ENCODE measurements at places on chromosomes 6 and 20.
A peak's percentile ranks its signal among the peaks of the same experiment; 100 is the strongest.

DNA sequence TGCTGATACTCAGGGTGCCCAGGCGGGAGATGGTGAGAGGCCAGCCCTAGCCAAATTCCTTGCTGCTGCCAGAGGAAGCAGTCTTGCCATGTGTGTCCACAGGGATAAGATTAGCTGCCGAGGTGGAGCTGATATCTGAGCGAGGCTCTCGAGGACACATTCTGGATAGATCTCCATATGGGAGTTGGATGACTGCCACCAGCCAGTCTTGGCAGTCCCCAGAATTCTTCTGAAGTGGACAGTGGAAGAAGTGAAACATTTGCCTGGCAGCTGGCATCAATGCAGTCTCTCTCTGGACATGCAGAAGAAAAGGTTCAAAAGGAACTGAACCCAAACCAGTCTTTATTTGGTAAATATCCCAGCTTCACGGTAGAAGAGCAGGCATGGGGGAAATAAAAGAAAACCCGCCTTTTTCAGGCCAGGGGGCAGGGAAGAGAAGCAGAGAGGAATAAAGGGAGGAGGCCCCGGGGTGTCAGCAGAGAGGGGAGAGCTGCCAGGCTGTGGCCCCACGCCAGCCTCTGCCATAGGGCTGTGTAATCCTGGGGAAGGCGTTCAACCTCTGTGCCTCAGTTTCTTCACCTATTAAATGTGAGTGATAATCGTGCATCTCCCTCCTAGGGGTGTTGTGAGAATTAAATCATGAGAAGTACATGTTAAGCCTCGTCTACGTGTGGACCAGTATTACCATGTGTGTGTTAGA, 3.7 kb upstream of the FUCA2 start:
- no peak for DNase-seq

GRCh38 chr6:147421903-147422302, 86.6 kb upstream of the SAMD5 start:
- no peak for DNase-seq

DNA sequence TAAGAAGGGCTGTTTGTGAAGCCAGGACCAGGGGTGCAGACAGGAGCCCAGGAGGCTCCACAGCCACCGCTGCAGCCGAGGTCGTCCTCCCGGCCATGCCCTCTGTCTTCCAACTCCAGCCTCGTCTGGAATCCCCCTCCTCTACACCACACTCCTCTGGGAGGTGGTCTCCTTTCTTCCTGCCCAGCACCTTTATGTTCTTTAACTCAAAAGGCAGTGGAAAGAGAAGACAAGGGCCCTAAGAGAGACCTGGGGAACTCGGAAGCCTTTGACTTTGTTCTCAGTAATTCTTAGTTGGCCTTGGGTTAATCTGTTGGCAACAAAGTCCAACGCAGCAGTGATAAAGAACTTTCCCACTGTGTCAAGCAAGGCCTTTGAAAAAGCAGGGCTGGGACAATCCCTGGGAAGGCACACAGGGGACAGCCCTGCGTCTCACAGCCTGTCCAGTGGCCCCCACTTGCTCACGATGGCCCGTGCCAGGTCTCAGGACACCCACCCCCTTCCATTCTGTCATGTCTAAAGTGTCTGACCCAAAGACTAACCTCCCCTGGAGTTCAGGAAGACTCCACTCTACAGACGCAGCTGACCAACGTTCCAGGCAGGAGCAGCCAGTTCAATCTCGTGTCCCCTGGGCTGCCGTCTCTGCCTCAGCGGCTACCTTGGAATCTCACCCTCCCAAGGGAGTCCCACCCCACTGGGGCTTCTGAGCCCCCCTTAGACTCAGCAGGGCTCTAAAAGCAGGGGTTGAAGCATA, 42.8 kb upstream of the FAM50B start:
- no peak for DNase-seq

- no peak for DNase-seq
Observed at GRCh38 chr20:53072923-53073579, 100.9 kb downstream of the TSHZ2 start.

GRCh38 chr20:37315021-37315451, 25.6 kb downstream of the MANBAL start:
- no peak for DNase-seq

DNA sequence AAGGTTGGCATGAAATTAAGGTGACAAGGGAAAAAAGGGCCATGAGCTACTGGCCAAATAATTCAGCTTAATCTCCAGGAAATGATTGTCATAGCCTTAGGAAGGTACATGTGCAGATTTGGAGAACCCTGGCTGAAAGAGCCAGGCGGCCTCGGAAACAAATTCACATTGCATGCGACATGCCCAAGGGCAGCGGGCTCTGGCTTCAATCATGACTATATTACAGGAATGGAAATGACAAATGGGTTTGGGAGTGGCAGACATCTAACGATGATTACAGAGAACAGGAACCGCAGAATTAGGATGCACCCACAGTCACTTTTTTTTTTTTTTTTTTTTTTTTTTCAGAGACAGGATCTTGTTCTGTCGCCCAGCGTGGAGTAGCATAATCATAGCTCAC, 112.4 kb upstream of the SALL4 start:
- DNase-seq = no peak

- DNase-seq = no peak
Observed at GRCh38 chr6:82038631-82039030, 208.9 kb downstream of the IBTK start.

DNA sequence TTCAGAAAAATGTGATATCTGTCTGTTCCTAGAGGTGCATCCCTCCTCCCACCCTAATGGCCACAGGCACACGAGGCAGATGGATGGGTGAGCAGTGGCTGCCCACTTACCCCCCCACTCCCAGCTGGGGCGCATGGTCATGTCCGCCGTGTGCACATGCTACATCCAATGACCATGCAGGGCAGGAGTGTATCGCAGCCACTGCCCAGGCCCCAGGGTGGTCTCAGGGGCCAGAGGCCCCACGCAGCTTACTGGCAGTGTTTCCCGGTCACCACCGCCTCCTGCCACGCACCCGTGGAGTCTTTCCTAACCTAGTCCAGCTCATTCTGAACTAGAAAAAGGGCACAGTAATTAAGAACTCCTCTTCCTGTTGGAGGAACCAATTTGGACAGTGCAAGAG, 11.7 kb upstream of the HTR1B start:
- no peak for DNase-seq

GRCh38 chr6:14447240-14447639, 329.7 kb downstream of the CD83 start:
- DNase-seq = no peak

DNA sequence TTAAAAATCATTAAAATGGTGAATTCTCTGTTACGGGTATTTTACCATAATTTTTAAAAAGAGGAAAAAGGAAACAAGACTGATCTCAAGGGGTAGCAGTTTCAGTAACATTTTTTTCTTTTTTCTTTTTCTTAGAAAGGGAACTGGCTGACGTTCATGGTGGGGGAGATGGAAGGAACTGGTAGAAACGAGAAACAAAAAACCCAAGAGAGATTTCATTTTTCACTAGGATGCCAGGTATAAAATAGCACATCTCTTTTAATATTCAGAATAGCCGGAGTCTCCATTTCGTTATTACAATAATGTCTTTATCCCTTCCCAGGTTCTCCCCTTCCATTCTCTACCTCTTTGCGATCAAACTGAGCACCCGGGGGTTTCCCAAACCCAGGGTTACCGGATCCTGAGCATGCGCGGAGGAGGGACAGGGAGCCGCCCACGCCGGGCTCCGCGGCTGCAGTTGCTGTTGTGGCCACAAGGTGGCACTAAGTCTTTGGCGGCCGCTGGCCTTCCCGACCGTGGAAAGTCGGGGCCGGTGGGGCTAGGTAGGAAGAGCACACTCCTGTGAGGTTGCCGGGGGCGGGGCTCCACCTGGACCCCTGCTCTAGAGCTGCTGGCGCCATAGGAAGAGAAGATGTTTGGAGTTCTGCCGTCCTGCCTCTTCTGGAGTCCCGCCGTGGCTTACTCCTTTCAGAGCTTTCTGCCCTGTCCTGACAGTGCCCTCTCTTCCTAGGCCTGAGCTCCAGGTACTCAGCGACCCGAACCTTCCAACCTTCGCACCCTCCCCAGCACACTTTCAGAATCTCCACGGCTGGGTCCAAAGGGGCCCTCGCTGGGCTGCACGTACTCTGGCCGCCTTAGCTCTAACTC, 146.8 kb downstream of the SH3BGRL2 start:
- DNase-seq = peak; percentile 84

DNA sequence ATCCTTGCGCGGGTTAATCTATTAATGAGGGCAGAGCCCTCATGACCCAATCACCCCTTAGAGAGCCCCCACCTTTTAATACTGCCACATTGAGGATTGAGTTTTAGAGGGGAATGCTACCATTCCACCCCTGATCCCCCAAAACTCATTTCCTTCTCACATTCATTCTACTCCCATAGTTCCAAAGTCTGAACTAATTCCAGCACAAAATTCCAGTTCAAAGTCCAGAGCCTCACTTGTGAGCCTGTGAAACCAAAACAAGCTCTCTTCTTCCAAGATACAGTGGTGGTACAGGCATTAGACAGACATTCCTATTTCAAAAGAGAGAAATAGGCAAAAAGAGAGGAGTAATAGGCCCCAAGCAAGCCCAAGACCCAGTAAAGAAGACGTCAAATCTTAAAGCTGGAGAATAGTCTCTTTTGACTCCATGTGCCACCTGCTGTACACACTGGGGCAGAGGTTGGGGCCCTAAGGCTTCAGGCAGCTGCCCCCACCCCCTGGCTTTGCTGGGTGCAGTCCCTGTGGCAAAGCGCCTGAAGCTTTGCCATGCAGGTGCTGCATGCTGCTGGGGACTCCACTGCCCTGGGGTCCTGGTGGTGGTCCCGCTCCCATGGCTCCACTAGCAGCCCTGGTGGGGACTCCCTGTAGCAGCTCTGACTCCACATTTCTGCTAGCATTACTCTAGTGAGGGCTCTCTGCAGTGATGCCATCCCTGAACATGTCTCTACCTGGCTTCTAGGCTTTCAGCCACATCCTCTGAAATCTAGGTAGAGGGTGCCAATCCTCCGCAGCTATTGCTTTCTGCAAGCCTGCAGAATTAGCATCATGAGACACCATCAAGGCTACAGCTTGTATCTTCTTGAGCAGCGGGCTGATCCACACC, 41.3 kb downstream of the RSPH3 start:
- DNase-seq = no peak

- no peak for DNase-seq
Observed at GRCh38 chr6:27829453-27830211, 82.6 kb downstream of the OR2B2 start.

DNA sequence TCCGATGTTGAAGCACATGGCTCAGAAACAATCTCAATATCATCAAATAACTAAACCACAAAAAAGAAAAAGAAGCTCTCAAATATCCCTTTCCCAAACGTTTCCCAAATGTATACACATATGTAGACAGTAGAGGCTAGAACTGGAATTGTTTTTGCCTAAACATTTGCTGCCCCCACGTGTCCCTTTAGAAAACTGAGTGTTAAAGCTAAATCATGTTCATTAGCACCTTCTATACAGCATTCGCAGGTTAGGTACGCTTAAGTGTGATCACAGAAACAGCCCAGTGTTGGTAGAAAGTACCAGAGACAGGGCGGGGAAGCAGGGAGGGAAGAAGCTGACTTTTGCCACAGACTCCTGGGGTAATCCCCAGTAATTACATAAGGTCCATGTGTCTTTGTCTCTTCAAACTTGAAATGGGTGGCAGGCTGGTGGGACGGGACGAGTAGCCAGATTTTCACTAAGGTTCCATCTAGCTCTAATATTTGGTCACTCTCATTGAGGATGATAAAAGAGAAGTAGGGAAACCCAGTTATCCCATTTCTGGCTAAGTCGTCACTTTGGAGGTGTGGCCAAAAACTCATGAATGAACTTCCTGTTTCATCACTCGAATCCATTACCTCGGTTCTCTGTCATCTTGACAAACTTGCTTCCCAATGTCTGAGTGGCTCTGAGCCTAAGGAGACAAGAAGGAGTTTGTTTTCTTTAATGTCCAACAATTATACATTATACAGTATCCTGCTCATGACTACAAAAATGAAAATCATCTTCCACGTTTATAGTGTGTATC, 15.0 kb upstream of the TFAP2A start:
- DNase-seq = peak; percentile 57

- no peak for DNase-seq
Observed at GRCh38 chr6:15023448-15023847, 222.4 kb upstream of the JARID2 start.

GRCh38 chr6:1624058-1624850, 14.5 kb downstream of the FOXC1 start:
- no peak for DNase-seq

GRCh38 chr20:51526106-51526470, 16.4 kb downstream of the NFATC2 start:
- DNase-seq = no peak
